ENCODE measurements at places on chromosomes 5 and 9. TPM values are rescaled to one million over a fixed set of nuclear protein-coding genes. Genes with fewer than 3 reads are reported as not detected.

Gene EDIL3
- 4.0 TPM for total RNA-seq

DNA sequence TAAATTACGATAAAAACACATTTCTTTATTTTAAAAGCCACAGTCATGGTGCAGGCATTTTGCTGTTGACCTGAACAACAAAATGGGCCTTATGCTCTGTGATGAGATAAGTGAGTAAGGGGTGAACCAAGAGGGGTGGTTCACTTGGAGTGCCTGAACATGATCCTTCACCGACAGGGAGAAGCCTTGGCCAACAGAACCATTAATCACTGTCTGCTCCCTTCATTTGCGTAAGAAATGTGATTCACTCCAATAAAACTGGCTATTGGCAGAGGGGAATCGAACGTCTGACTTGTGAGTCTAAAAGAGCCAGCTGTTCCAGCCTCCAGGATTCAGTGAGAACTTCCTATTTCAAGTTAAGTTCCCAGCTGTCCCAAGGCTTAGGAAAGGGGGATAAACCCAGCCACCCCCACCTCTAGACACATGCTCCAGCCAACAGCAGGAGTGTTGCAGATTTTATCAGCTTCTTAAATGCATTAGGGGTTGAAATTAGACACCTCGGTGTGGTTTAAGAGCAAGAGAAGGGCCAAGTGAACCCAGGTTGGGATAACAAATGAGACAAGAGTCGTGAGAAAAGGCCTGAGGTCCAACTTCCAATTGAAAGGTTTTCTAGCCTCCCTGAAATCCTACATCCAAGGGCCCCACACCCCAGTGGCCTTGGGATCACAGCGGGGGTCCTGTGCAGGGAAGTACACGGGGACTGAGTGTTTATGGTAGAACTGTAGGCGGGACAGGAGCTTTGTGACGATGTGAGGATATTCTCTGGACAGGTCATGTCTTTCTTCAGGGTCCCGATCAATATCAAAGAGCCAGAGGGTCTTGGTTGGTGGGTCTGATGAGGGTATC, 131.4 kb upstream of the LHFPL2 start:
- DNase-seq = no peak

- DNase-seq = no peak
These were observed at the start of gene DNM1 for GRCh38 chr9:128203024-128203706. Gene DNM1, plus strand, starts transcription at chr9:128203379. Its CDS starts 92 bp downstream, at chr9:128203471.

Gene PRUNE2
- total RNA-seq = 13.1 TPM

GRCh38 chr5:142977363-142978051, 207.3 kb downstream of the ARHGAP26 start:
- no peak for DNase-seq

Gene HOMER1
- 16.5 TPM for total RNA-seq

Gene AJM1
- 0.82 TPM for total RNA-seq

DNA sequence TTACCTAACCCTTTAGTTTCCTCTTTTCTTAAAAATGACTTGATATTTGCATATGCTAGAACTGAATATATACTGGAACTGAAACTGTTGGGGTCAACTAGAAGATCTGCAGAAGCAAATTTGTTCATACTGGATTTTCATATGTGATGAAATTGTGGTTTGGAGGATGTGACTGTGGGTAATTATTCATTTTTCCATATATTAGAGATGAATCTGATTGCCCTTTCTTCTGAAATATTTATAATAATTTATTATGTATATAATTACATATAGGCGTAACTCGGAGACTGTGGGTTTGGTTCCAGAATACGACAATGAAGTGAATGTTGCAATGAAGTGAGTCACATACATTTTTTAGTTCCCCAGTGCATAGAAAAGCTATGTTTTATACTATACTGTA, 149.1 kb downstream of the ATP10B start:
- no peak for DNase-seq

DNA sequence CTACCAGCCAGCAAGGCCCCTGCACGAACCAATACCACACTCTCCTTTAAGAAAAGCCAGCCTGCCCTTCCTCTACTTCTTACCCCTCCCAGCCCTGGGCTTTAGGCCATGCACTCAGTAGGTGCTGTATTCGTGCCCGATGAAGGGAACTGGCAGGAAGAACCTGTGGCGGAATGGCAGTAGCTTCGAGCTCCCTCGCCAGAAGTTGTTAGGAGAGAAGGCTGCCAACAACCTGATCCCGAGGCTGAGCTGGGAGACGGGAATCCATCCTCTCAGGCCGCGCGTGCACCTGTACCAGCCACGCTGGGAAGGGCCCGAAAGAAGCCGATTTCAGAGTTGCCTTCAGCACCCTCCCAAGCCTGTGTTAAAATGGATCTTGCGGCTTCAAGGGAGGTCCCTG, 45.3 kb upstream of the AKNA start:
- no peak for DNase-seq

Gene TERT
- total RNA-seq = not detected

GRCh38 chr9:14238518-14238917, 75.4 kb downstream of the NFIB start:
- DNase-seq = no peak

DNA sequence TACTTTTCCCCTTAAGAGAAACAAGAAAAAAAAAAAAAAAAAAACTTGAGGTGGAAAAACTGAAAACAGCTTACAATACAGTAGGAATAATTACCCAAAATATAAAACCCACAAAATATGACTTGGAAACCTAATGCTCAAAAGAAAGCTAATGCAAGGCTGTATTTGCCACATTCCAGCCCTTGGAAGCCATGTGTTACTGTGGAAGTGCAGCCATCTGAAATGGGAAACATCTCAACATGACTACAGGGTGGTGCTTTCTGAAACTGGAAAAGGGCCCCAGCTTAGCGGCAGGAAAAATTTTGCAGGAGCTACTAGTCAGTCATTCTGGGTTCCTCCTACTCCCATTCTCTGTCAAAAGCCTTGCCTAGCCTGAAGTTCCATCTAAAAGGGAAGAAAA, 20.4 kb downstream of the CDK5RAP2 start:
- no peak for DNase-seq

Gene SLC34A1
- total RNA-seq = not detected

Gene MELK
- 0.37 TPM for total RNA-seq

GRCh38 chr9:90012949-90013348, 408.1 kb downstream of the GADD45G start:
- no peak for DNase-seq

- DNase-seq = no peak
These were observed 2.8 kb downstream of the MCCC2 start for GRCh38 chr5:71589903-71590302.

- no peak for DNase-seq
These were observed 16.2 kb upstream of the FSD1L start for GRCh38 chr9:105431424-105432246.

Gene IPPK
- total RNA-seq = 26.2 TPM

Gene DMRT3
- 0.47 TPM for total RNA-seq

Gene PCDHA5
- total RNA-seq = 0.47 TPM

Gene PCDHB14
- total RNA-seq = 2.0 TPM

DNA sequence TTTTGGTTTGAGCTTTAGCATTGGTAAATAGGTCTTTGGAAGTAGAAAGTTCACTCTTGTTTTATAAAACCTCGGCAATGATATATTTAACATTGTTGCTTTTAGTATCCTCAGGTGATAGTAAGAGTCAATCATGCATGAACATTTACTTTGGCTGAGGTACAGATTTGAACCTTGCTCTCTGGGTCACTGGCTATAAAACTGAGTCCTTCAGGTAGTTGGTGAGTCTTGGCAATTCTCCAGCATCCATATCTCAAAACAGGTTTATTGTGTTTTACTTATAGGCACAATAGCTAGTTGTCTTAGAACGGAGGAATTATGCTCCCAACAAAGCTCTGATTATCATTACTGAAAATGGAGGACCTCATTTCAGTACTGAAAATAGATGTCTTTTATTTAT, 75.1 kb downstream of the MAT2B start:
- DNase-seq = no peak

DNA sequence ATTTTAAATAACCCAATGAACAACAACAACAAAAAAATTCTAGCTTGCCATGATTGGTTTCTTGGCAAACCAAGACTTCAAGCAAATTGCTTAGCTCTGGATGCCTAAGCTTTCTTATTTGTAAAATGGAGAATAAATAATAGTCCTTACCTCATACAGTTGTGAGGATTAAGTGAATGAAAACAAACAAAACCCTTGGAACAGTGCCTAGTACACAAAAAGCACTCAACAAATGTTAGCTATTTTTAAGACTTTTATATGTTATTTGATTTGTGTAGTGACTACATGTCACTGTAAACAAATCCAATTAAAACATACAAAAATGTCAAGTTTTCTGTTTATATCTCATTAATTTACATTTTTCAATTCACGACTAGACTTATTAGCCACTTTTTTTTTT, 13.5 kb upstream of the HOMER1 start:
- DNase-seq = no peak

DNA sequence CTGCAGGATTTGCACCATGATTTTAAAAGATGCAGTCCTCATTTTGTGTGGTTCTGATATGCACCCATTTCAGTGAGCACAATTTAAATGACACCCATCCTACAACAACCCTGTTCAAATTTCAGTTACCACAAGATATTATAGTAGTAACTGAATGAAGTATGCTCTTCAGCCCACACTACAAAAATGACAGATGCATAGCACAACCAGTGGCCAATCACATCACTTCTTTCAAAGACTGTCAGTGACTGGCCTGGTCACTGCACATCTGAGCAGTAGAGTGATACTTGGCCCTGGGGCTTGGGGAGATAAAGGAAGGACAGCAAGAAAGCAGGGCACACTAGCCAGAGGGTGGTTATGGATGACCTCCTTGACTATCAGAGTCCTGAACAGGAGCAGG, 19.8 kb upstream of the IFNK start:
- DNase-seq = no peak

Gene ACTL7A
- total RNA-seq = not detected

Gene OMD
- 38.5 TPM for total RNA-seq

DNA sequence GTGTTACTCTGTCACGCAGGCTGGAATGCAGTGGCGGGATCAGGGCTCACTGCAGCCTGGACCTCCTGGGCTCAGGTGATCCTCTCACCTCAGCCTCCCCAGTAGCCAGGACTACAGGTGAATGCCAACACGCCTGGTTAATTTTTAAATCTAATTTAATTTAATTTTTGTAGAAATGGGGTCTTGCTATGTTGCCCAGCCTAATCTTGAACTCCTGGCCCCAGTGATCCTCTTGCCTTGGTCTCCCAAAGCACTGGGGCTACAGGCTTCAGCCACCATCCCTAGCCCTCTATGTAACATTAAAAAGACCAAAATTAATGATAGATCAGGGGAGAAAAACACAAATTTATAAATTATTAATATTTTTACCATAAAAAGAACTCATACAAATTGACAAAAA, 11.3 kb upstream of the UBAP2 start:
- DNase-seq = no peak

GRCh38 chr9:1732670-1733069, 282.5 kb upstream of the SMARCA2 start:
- no peak for DNase-seq

DNA sequence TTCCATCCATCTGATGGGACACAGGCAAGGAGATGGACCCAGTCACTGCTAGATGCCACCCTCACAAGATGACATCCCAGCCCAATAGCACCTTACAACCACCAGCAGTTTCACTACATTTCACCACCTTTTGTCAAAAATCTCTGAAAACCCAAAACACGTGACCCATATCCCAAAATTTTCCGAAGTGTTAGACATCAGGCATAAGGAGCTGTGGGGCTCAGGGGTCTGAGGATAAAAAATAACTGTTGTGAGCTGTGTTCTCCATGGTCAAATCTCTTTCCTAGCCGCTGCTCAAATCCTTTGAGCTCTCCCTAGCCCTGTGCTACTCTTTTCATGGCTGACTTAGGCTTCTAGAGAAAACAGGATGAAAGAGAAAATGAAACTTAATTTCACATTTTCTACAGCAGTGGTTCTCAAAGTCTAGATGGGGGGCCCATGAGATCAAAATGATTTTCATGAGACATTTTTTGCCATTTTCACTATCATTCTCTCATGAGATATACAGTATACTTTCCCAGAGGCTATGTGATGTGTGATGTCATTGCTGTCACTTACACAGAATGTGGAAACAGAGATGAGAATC, 40.7 kb downstream of the TIMD4 start:
- no peak for DNase-seq

Gene SPATA31D4
- not detected for total RNA-seq

GRCh38 chr9:110688329-110688728, 19.7 kb downstream of the MUSK start:
- no peak for DNase-seq

Gene EPB41L4A
- 17.8 TPM for total RNA-seq
